ENCODE measurements at places on chromosomes 5 and 9.

DNA sequence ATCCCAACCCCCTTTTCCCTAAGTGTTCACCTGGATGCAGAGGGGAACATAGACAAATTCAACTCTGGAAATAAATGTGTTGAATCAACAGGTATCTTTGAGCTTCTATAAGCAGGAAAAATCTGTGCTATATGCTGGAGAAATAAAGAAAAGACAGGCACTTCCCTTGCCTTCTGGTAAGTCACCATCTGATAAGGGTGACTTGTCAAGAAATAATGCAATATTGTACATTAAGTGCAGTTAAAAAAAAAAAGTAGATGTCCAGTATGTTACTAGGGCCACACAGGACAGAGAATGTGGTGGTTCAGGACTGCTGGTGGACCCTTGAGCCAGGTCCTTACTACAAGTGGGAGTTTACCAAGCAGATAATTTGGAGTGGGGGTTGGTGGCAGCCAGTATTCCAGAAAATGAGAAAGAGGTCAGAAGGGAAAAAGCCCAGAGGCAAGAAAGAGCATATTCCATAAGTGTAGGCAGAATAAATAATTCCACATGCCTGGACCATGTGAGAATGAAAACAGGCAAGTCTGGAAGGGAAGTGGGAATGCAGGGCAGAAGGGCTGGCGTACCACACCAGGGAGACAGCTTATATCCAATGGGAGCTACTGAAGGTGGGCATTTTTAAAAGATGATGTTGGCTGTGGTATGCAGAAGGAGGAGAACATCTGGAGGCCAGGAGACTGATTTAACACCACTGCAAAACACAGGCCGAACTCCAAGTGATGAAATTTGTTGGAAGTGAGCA lies 209.9 kb downstream of the SEMA5A start:
- DNase-seq, result no peak

DNA sequence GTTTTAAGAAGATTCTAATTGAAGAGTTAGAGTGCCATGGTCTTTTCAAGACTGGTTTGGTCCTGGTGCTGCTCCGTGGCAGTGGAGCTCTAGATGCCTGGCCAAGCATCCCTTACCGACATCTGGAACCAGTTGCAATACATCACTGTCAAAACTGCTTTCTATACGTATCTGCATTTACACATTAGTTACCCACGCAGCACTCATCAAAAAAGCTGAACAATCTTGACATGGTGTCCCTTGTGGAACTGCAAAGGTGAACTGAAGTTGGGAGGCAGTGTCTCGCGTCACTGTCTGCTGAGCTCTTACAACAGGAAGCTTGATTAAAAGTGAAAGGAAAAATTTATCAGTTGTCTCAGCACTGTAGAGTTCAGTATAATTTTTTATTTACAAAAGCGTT lies 82.6 kb downstream of the PBX3 start:
- peak; percentile 50 for DNase-seq

- no peak for DNase-seq
Observed at GRCh38 chr9:86783884-86784283, 163.4 kb downstream of the GAS1 start.

- DNase-seq, result no peak
Observed at GRCh38 chr9:134690301-134690751, 48.7 kb downstream of the COL5A1 start.

- DNase-seq, result no peak
Observed at GRCh38 chr9:72362118-72362531, 2.9 kb downstream of the ZFAND5 start.

DNA sequence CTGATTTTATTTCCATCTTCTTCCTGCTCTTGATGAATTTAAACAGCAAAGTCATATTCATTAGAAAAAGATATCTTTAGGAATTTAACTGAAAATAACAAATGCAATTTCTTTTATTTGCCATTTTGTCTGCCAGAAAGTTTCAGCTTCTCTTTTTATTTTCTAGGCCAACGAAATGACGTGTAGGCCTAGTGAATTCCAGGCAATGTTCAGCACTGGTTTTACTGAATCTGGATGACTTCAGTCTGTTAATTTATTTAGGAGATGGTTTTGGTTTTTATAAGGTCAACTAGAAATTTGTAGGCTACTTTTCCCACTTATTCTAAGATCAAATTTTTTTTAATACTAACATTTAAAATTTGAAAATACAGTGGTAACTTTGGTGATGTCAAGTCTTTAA lies 129.1 kb upstream of the VCAN start:
- no peak for DNase-seq

DNA sequence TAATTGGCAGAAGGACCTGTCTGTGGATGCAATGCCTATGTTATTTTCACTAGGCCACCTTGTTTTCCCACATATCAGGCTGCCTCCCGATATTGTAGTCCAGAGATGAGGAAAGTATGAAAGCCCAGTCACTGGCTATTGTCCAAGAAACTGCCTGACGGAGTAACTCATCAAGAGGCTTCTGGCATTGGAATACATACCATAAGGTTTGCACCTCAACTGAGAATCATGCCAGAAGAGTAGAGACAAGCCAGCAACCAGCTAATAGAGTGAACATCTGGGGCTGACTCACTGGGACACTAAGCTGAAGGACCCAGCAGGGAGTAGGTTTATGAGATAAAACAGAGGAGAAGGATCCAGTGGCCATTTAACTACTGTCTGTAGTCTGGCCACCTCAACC lies 137.2 kb upstream of the FST start:
- DNase-seq, result no peak

GRCh38 chr5:34717426-34718327 lies 61.5 kb downstream of the RAI14 start:
- no peak for DNase-seq

DNA sequence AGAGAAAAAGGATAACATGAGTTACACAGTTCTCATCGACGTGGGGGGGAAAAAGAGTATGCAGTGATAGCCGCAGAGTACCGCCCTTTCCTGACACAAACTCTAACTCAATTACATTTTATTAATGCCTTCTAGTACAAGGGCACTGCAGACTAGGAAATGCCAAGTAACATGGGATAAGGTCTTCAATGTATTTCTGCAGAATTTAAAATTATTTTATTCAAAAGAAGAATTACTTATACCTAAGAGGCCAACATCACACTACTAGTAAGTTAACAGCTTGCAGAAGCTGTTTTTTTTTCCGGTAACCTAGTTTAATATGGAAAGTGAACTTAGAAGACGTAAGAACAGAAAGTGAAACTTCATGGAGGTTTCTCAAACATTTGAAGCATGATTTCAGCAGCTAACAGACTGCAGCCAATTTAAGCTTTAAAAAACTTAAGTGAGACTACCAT lies 3.9 kb downstream of the SETX start:
- peak; percentile 41 for DNase-seq

DNA sequence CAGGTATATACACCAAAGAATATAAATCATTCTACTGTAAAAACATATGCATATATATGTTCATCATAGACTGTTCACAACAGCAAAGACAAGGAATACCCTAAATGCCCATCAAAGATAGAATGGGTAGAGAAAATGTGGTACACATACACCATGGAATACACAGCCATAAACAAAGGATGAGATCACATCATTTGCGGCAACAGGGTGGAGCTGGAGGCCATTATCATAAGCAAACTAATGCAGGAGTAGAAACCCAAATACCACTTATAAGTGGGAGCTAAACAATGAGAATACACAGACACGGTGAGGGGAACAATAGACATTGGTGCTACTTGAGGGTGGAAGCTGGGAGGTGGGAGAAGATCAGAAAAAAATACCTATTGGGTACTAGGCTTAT lies 117.6 kb downstream of the COX7C start:
- no peak for DNase-seq

DNA sequence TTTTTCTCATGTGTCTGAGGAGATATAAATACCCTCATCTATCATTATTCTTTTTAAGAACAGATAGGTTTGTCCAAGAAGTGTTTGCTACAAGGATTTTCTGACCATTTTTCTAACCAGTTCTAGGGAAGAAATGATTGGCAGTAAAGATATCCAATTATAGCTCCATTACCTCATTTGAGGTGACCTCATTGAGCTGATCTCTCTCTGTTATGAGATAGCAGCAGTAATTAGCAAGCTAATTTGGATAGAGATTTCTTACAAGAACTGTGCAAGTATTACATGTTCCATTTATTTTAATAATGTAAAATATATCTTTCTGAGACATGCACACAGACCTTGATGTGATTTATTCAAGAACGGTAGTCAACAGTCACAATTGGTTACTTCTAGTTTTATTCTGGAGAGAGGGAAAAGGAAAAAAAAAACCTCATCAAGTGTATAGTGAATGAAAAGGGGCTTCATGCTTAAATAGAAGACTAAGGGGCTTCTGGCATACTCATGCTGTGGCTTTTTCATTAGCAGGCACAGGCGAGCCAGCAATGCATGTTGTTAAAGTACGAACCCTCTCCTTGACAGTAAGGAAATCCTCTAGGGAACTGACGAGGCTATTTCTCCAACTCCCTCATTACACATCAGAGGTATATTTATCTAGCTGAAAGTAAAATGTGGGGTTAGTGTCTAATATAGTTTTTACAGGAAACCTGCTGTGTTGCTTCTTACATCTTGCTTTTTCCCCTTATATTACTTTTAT lies 127.3 kb downstream of the NUDT12 start:
- no peak for DNase-seq

GRCh38 chr5:109962882-109963603 lies 273.3 kb downstream of the MAN2A1 start:
- no peak for DNase-seq

- DNase-seq, result no peak
Observed at GRCh38 chr9:107180206-107180605, 102.9 kb upstream of the RAD23B start.

- no peak for DNase-seq
Observed at GRCh38 chr9:10661376-10661775, 48.6 kb upstream of the PTPRD start.

DNA sequence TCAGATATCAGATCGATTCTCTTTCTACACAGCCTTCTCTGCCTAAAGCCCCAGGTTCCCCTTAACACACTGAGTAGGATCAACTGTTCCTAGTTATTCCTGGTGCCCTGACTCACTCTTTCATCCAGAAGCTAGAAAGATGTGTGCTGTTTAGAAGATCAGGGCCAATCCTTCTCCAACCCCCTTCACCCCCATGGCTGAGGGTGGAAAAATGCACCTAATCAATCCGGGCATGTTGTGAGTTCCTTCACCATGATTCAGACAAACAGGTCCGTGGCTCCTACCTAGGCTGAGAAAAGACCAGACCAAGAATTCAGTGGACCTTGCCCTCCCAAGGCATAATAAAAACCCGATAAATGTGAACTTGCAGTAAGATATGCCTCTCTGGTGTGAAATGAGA lies 85.4 kb upstream of the EQTN start:
- DNase-seq, result no peak

DNA sequence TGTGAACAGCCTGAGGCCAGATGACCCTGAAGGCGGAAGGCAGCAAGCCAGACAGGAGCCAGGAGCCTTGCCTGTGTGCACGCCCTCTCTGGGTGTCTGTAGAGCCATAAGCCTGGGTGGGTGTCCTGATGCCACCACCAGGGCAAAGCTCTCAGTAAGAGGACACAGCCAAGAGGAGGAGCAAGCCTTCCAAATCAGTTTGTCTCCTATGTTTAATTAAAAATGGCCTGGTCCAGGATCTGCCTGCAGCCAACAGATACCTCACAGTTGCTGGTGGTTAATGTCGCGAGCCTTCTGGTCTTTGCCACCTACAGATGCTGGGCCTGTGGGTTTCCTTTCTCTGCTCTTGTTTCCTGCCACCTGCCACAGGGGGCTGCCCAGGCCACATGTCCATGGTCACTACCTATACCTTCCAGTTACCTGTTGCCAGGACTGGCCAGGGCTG lies 56.9 kb downstream of the SYK start:
- DNase-seq, result no peak

DNA sequence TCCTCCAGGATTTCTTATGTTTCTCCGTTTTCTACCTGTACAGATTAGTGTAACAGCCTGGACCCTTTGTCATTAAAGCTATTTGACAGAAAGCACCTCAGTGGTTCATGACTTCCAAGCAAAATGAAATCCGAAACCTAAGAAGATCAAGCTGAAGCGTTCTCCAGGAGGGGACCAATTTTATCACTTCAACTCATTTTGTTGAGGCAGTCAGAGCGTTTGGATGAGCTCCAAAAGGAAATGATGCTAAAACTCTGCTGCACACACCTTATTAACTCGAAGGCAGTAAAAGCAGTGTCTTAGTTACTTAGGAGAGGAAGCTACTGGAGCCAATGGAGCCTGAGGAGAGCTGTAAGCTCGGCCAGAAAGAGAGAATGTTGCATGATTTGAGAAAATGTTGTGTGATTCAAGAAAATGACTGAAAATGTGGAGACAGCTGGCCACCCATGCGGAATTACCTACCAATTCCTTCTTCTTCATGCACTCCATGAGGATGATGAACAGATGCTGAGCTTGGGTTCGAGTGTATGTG lies 346.7 kb upstream of the KLF9 start:
- DNase-seq, result no peak

- no peak for DNase-seq
Observed at GRCh38 chr9:125255781-125256391, 5.7 kb upstream of the GAPVD1 start.

DNA sequence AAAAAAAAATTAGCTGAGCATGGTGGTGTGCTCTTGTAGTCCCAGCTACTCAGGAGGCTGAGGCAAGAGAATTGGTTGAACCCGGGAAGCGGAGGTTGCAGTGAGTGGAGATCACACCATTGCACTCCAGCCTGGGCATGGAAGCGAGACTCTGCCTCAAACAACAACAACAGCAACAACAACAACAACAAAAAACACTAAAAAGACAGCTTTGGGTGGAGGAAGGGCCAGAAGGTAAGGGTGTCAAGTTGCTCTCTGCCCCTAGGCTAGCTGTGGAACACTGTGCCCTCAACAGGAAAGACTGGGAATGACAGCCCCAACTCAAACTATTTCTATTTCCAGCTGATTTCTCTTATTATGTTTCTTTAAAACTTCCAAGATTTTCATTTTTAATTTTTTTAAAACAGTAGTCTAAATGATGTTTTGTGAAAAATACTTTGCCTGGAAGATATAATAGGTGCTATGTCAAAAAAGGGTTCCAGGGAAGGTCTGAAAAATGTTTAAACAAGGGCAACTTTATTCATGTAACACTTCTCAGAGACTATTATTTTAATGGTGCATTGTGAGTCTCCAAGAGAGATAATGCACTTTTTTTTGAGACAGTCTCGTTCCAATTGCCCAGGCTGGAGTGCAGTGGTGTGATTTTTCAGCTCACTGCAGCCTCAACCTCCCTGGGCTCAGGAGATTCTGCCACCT lies 29.9 kb downstream of the CLINT1 start:
- no peak for DNase-seq

DNA sequence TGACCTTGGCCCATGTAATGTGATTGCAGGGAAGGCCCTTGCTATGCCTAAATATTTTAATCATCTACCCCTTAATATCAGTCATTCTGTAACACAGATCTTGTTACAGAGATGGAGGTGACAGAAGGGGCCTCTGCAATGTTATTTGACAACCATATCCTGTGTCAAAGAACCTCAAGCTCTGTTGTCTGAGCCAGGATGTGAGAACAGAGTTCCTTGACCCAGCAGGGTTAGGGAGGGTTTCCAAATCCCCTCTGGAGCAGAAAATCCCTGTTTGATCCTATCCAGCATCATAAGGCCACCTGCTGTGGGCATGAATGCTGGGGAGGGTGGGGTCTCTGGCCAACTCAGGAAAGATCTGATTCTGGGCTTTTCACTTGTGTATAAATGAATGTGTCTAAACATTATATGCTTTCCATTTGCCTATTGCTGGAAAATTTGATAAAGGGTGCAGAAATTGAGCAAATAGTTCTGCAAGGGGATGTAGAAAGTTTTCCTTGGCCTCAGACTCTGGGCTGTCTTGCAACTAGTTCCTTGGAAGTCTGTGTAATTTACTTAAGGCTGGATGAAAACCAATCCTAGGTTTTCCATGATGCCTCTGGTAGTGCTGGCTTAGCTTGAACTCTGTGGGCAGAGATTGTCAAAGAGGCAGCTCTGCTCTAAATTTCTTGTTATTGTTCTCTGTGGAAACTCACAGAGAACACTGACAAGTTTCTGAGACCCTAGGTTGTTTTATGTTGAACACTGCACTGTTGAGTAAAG lies 71.0 kb downstream of the PGM5 start:
- no peak for DNase-seq

All from stimulated activated CD4-positive, alpha-beta T cell treated with anti-CD3 and anti-CD28 coated beads, Interleukin-2, amount 100 ng/mL, for 24 hours (primary cell).